ENCODE measurements at places on chromosomes 2 and 18. TPM values are rescaled to one million over a fixed set of nuclear protein-coding genes. Genes with fewer than 3 reads are reported as not detected.

DNA sequence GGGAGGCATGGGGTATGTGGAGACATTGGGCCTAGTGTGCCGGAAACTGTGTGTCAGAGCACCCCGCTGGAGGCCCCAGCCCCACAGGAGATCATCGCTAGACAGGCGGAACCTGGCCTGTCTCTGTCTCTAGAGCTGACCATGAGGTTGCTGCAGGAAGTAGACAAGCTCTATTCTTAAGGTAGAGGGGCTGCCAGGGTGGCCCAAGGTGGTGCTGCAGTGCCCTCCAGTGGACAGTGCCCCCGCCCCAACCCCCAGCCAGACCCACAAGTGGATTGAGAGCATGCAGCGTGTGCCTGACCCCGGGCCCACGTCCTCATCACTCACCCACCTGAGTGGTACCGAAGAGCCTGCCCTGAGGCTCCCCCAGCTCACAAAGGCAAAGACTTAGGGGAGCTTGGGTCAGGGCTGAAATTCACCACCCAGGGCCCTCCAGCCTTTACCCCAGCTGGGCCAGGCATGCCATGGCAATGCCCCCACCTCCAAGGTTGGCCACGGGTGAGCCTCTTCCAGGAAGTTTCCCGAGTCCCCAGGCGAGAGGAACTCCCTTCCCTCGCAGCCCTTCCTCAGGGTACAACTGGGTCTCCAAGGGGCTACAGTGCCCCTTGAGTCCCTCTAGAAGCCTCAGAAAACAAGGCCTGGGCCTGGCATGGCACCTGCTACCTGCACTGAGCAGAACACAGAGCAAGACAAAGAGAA is 155.0 kb downstream of the TTC32 start:
- DNase-seq: no peak

DNA sequence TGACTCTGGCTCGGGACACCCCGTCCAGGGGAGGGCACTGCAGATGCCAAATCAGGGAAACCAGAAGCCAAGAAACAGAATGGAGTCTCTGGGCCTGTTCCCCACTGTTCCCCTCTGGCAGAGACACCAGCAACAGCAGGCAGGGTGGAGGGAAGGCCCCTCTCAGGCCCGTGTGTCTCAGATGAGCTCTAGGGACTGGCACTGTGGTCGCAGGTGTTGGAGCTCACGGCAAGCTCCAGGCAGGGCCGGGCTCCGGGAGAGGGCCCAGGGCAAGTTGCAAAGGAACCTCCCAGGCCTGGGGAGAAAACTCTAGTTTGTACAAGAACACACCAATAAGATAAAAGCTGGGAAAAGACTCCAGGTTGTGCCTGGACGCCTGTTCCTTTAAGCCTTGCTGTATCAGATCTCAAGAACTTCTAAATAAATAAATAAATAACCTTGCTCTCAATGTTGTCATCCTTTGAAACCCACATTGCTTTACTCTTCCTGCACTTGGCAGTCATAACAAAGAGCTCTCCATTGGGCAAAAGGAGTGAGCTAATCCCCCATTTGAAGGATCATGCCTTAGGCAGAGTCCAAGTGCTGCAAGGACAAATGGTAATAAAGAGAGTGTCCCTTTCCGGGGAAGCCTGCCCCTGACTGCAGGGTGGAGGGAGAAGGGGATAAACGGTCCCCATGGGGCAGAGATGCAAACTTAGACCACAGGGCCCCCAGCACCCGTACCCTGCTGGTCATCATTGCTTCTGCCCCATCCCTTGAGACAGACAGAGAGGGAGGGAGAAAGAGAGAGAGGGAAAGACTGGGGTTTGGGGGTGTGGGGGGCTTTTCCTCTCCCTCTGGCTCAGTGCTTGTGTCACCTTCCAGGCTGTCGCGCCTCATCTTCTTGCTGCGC is 33.3 kb downstream of the CNGA3 start:
- DNase-seq: no peak

GRCh38 chr2:174577967-174578589 is 19.5 kb downstream of the WIPF1 start:
- DNase-seq: peak; percentile 51

Gene HS1BP3
- 27.6 TPM for total RNA-seq

DNA sequence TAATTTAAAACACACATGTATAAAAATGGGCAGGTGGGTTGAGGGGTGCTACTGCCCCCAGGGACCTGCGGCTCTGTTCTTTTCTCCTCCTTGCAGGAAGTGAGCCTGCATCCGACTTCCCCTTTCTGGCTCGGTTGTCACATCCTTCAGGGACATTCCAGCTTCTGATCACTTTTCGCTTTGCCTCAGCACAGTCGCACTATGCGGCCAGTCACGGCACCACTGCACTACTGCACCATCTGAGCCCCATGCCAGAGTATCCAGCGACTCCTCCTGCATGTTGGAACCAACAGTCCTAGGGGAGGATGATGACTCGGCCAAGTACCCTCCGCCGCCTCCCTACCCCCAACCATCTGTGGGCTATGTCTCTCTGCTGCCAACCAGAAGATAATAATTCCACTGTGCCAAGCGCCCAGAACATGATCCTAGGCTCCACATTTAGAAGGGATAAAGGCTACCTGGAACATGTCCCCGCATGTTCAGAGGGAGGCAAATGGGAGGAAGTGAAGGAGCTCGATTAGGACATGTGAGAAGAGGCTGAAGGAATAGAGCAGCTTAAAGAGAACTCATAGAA is 17.6 kb downstream of the CDC42EP3 start:
- peak; percentile 82 for DNase-seq

- DNase-seq: no peak
Measured at GRCh38 chr18:69680123-69680522, 267.6 kb downstream of the CD226 start.

- DNase-seq: peak; percentile 81
Measured at GRCh38 chr18:41881285-41881684, 73.7 kb upstream of the PIK3C3 start.

DNA sequence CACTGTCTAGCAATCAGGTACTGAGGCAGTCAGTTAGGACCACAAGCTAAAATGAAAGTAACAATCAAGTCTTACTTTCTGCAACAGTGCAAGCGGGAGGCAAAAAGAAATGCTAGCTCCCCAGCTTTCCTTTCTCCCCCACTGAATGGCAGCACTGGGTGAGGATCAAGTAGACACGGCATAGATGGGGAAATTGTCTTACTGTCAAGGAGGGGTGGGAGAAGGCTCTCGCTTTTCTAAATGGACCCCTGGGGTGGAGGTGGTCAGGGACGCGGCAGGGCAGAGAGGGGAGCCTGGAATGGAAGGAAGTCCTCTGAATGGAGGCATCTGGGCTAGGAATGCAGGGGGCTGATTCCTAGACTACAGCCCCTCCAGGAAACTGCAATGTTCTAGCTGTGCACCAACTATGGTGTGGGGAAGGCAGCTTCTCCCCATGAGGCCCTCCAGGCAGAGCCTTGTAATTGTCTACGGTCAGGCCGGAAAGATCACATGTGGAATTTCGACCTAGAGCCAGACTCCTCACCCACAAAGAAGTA is 24.3 kb downstream of the METTL8 start:
- DNase-seq: no peak

GRCh38 chr2:188306271-188306670 is 14.6 kb downstream of the GULP1 start:
- no peak for DNase-seq

- peak; percentile 64 for DNase-seq
Measured at GRCh38 chr2:28224648-28225472, 167.8 kb upstream of the FOSL2 start.

- DNase-seq: no peak
Measured at GRCh38 chr18:78837754-78838153, 141.9 kb upstream of the SALL3 start.
